Right atrium auricular region (tissue), 2 donors: ENCODE measurements at places on chromosomes 16 and 17. TPM values are rescaled to one million over a fixed set of nuclear protein-coding genes. Genes with fewer than 3 reads are reported as not detected.

DNA sequence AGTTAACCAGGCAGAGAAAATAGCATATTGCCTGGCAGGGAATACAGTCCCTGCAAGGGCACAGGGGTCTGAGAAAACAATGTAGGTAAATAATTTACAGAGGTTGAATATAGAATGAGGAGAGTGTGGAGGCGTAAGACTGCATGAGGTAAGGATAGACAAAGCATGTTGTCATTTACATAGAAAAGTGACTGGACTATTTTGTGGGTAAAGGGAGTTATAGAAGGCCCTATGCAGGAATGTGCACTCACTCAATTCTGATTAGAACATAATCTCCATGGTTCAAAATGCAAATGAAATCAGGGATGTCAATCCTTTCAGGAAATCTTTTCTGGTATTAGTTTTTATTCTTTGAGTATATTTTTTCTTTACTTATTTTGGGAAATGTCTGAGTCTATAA lies 285.7 kb upstream of the SALL1 start:
- DNase-seq: no peak

- no peak for DNase-seq
Measured at GRCh38 chr17:7413346-7413985, 5.8 kb downstream of the NLGN2 start.

DNA sequence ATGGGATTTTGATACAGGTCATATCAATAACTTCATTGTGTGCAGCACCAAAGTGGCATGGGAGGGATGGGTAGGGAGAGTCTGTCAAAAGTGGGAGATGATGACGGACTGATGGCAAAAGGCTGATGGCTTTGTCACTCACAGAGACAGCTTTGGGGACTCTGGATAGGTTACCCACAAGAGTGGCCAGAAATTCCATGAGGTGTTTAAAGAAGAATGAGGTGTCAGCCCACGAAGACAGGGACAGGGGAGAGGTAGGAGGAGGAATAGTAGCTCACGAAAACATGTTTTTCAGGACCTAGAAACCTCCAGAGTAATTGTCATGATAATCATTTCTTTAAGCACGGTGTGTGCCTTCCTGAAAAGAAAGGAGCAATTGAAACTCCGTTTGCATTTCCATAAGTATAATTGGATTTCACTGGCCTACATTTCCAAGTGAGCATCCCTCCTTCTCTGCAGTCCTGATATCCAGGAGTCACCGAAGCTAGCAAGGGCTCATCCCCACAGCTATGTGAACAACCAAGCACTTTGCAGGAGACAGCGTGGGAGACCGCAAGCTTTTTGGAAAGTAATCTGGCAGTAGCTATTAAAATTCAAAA lies 60.0 kb downstream of the HSD17B2 start:
- no peak for DNase-seq

The PYDC1 gene
- total RNA-seq: not detected

DNA sequence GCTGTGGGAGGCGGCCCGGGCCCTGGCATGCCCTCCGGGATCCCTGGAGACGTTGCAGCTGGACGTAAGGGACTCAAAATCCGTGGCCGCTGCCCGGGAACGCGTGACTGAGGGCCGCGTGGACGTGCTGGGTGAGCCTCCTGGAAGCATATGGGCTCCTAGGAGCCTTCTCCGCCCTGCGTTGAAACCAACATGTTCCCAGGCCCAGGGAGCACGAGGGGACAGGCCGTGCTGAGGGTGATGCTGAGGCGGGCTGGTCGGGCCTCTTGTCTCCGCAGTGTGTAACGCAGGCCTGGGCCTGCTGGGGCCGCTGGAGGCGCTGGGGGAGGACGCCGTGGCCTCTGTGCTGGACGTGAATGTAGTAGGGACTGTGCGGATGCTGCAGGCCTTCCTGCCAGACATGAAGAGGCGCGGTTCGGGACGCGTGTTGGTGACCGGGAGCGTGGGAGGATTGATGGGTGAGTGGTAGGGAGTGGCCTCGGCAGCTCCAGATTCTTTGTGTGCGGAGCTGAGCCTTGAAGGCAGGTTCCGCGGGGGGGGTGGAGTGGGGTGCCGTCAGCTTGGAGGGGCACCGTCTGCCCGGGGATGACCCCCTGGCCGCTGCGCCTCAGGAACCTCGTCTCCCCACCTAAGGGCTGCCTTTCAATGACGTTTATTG lies 567 bp downstream of the HSD17B1 start:
- no peak for DNase-seq
